ENCODE measurements at places on chromosomes 7 and 10.

DNA sequence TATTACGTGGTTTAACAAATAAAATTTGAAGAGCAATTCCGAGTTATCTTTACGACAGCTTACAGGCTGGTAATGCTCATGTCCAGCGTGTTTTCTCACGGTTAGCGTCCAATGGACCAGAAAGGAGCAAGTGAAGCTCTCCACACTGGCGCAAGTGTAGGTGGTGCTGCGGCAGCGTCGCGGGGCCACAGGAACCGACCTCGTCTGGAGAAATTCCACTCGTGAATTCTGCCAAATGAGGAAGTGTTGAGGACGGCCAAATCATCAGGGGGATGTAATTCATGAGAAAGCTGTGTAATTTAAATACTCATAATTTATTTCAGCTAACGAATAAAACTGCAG, 350 bp upstream of the ZNF37A start:
- no peak for DNase-seq

DNA sequence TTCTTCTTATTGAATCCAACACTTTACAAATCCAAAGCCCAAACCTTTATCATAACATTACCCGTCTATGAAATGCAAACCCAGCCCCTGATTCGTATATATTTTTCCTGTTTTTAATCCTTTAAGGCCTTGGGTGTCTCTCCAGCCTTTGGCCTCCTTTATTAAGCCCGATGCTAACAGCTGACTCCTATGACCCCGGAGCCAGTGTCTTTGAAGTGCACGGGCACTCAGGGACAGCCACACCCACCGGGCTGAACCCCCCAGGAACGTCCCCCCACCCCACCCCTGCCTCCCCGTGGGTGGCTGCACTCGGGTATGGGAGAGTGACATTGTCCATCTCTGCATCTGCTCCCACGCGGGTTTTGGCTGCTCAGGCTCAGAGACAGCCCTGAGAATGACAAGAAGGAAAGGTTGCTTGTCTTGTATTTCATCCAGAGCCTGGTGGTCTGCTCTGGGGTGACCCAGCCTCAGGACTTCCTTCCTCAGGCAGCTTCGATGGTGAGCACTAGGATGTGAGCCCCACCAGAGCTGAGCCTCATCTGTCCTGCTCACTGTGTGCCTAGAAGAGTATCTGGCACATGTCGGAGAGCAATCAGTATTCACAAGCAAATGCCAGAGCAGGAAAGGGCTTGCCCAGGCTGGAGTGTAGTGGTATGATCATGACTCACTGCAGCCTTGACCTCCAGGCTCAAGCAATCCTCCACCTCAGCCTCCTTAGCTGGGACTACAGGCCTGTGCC, 210.4 kb downstream of the SKIDA1 start:
- no peak for DNase-seq

- DNase-seq = no peak
These were observed 58.5 kb downstream of the BLNK start for GRCh38 chr10:96212911-96213310.

GRCh38 chr10:91592266-91592975, 40.5 kb downstream of the PPP1R3C start:
- no peak for DNase-seq
